ENCODE measurements at places on chromosomes 3 and 15.

GRCh38 chr3:31181661-31182060, 287.2 kb upstream of the GADL1 start:
- DNase-seq: no peak

- DNase-seq: no peak
Measured at GRCh38 chr3:149473357-149474249, 894 bp upstream of the TM4SF4 start.

DNA sequence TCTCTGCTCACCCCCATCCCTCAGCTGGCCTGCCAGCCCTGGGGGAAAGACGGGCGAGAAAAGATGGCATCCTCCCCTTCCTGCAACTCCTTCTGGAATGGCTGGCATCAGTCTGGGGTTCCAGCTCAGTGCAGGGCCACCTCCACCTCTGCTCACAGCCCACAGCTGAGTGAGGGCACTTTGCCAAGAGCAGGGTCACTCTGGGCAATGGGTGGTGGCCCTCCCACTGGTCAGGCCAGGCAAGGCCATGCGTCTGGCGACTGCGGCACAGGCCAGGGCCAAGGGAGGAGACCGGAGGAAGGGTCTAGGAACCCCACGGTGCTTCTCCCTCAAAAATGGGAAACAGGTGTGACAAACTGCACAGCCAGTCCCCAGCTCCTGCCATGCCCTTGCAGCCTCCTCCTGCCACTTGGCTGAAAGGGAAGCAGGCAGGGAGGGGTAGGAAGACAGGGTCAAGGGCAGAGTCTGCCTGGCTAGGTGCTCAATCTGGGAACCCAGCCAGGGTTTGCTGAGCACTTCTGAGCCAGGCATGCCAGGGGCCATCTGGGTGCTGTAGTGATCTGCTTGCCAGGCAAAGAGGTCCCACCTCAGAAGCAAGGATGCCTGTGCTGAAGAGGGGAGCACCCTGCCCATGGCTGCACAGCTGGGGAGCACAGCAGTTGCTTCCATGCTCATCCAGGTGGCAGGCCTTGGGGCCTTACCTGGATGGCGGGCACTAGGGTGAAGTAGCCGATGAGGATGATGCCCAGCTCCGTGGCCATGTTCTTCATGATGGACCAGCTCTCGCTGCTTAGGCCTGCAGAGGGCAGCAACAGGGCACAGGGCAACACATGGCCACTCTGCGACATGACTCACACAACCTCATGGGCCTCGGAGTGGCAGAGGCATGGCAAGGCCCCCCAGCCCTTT, 41.2 kb downstream of the PTPN23 start:
- DNase-seq: no peak

DNA sequence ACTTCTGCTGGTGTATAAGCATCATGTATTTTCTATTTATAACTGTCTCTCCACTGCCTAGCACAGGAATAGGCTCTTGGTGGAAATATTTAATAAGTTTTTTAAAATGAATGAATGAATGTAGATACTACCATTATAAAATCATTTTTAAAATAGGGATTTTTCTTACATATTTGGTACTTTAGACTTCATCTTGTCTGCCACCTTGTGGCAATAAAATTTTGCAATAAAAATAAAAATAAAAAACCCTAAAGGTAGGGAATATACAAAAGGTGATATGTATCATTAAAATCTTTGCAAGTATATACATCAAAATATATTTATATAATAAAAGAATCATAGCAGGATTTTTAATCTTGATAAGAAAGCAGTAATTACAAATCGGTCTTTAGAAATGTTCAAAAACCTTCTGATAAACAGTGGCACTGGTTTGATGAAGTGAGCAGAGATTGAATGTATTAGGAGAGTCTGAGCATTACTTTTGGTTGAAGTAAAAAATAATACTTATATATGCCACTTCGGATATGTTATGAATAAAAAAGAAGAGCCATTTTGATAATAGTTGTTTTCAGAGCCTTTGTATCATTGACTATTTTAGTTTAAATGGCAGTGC, 95.2 kb downstream of the SPATA16 start:
- DNase-seq: no peak

GRCh38 chr3:132874701-132875100, 152.5 kb upstream of the NPHP3 start:
- no peak for DNase-seq

DNA sequence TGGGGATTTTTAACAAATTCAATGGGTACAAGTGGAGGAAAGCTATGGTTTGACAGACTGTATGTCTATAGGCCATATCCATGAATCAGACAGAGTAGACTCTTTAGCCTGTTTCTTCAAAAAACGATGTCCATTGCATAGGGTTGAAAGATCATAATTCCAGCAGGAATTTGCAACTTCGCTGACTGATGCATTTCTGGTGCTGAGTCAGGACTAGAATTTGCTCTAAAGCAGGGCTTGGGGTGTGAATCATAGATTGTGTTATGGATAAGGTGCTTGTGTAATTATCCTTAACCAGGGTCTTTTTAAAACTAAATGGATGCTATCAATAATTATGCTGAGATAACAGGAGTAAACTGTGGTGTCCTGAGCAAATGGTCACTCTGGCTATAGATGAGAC, 200.4 kb upstream of the TBC1D5 start:
- no peak for DNase-seq

DNA sequence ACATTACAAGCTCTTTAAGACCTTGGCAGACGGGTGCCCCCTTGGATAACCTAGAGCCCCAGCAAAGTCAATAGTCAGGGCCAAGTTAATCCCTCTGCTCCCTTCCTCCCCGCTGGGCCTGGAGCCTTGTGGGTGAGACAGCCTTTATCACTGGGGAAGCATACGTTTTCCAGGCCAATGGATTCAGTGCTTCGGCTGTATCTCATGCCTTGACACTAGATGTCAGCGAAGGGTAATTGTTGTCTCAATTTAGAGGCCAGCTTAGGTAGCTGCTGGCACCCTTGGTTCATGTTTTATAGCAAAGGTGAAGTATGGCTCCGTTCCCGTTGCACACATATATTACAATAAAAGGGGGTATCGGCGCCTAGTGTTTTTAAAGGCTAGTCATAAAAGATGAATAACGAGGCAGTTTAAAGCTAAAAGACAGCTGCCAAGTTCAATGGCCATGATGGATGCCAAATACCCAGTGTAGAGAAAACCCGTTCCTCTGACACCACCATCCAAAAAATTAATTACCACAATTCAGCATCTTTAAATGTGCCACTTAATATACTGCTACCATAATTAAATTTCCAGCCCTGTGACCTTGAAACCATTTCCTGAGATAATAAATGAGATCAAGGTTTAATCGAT, 52.3 kb upstream of the BNIP2 start:
- DNase-seq: peak; percentile 60

DNA sequence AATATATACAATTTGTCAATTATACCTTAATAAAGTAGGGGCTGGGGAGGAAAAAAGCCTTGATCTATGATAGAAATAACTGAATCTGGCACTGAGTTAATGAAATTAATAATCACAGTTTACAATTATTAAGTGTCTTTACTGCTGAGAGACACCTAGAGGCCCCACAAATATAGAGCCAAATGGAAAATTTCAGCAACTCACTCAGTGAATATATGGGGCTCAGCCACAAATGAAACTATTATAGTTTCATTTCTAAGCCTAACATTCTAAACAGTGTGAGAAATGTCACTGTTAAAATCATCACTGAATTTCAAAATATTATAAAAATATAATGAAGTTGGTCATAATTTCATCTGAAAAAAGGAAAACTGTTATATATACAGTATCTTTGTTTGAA, 40.3 kb downstream of the GNB4 start:
- DNase-seq: no peak

DNA sequence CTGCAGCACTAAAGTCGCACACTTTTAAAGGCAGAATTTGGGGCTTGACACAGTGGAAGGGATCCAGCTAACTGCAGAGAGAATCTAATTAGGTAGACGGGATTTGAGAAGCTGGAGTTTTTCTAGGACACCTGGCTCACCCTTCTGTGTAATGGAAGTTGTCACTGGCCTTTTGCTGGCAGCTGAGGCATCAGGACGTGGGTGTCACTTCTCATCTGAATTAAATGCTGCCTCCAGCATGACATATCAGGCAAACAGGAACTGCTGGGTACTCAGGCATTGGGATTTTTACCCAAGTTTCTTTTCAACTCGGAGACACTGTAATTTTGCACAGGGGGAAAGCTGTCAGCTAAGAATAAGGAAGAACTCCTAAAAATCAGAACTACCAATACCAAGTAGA, 861.9 kb upstream of the ARPP21 start:
- DNase-seq: no peak

DNA sequence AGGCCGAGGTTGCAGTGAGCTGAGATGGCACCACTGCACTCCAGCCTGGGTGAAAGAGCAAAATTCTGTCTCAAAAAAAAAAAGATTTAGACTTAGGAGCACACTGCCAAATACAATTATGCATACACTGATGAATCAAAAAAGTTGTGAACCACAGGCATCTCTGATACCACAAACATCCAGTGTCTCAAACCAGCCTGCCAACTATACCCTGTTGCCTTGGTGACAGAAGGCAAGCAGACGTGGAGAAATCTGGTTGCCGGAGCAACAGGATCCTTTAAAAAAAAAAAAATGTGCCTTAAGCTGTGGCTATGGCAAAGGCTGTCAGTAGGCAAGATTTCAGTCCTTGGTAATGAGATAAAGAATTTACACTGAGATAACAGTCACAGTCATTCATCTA, 202.3 kb downstream of the NEK10 start:
- no peak for DNase-seq

- DNase-seq: no peak
Measured at GRCh38 chr15:32747921-32748342, 30.1 kb downstream of the GREM1 start.

DNA sequence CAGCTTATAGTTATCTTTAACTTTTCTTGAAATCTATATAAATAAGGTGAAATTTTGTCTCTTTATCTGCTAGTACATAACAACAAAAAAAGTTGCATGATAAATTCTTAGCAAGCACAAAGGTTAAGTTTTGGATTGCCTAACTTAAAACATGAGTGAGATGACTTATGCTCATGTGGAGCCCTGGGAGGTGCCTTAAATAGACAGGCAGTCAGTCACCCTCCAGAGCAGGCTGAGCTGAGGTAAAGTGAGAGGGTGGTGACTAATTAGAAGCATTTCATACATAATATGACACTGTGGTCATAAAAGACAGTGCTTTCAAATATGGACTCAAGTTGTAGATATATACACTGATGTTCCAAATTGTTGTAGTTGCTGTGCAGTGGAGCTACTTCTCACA, 14.6 kb upstream of the MME start:
- DNase-seq: no peak

- DNase-seq: no peak
Measured at GRCh38 chr3:31699309-31699953, 166.7 kb downstream of the STT3B start.

GRCh38 chr3:62876064-62876463, 848 bp upstream of the CADPS start:
- DNase-seq: peak; percentile 53

GRCh38 chr3:142657033-142657432, 60.8 kb downstream of the PLS1 start:
- peak; percentile 15 for DNase-seq

DNA sequence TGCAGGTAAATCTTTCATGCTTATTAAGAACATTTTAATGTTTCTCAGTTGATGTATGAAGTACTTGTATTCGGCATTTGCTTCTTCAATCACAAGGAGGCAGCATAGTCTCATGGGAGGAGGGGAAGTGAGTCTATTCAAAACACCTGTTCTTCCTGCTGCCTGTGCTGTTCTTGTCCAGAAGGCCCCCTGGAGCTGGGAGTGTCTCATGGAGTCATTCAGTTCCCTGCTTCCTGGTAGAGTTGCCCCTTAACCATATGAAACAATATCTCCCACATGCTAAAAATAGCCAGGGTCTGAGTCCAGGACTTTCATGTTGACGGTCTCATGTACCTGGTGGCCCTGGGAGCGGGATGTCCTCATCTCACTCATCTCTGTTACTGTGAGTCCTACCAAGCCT, 15.5 kb upstream of the PPP1R2 start:
- DNase-seq: peak; percentile 15

GRCh38 chr3:113828600-113828999, 10.0 kb upstream of the GRAMD1C start:
- no peak for DNase-seq

DNA sequence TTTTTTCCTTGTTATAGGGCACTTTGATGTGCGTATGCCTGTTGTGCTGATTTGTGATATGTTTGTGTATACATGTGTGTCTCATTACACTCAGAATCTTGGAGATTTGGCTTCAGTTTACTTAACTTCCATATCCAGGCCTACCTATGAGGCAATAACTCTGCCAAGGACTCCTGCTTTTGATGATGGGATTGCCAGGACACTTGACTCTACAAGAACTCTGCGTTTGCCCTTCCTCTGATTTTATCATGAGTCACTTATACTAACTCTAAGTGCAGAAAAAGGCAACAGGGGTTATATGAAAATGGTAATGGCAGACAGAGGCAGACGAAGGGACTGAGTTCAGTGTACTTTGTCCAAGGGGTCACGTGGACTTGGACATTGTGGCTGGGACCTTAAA, 33.6 kb downstream of the MCTP2 start:
- no peak for DNase-seq

Data from HEK293T (cell line).